A673 (cell line): ENCODE measurements at places on chromosomes 13 and 19. TPM values are rescaled to one million over a fixed set of nuclear protein-coding genes. Genes with fewer than 3 reads are reported as not detected.

- no peaks in the 10 kb centered on the region for H3K27me3 ChIP-seq
- H3K36me3 ChIP-seq: no peaks in the 10 kb centered on the region
- DNase-seq: no peak
- H3K27ac ChIP-seq: no peak overlapping the region
- H3K4me1 ChIP-seq: peaks cover 3% of the 10 kb centered on the region
Observed at GRCh38 chr13:95229855-95230254, 71.4 kb downstream of the ABCC4 start.

DNA sequence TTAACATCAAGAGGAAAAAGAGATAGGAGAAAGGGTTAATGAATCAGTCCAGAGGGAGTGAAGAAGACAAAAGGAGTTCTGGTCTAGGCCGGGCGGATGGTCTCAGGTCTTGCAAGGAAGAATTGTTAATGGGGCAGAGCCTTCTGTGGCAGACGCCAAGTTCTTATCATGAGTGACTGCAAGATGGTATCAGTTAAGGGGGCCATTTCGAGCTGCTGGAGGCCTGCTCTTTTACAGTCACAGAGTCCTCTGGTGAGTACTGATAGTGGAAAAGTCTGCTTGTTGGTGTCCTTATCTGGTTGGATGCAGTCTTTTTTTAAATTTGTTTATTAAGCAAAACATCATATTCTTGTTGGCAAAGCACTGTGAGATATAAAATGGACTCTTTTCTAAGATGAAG is 590.9 kb upstream of the SGCG start:
- H3K4me1 ChIP-seq: no peaks in the 10 kb centered on the region
- H3K27me3 ChIP-seq: no peaks in the 10 kb centered on the region

PET100 gene
- 129 and 130 TPM in 2 replicates for total RNA-seq

DNA sequence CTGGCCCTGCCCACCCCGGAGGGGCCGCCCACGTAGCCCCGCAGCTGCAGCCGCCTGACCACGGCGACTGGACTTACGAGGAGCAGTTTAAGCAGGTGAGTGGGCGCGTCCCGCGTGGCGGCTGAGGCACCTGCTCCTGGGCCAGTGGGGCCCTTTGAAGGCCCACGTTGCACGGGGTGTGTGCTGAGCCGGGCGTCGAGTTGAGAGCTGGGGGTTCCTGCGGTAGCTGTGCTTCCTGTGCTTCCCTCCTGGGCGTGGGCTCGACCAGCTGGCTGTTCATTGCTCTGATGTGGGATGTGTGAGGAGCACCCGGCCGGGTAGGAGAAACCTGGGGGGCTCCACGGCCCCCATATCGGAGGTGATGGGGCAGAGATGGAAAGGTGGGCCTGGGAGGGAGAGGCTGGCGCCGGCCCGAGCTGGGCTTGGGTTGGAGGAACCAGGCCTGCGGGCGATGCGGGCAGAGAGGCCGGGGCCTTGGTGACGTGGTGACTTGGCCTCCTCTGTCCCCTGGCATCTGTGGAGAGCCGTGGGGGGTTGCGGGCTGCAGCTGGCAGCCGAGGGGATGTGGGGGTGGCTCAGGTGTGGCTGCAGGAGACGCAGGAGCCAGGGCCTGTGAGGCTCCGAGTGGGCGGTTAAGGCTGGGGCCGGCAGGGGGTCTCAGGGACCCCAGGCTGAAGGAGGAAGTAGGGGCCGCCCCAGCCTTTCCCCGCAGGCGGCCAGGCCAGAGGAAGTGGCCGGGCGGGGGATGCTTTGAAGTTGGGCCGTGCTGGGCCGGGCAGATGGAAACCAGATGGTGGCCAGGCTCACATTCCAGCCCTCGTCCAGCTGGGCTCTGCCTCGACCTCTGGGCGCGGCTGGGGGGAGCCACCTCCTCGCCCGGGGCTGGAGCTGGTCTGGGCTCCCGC is 7.1 kb downstream of the ARID3A start:
- no peaks in the 10 kb centered on the region for H3K27me3 ChIP-seq
- H3K4me3 ChIP-seq: no peak overlapping the region
- H3K36me3 ChIP-seq: peaks cover 6% of the 10 kb centered on the region
- DNase-seq: no peak
- peaks cover 2% of the 10 kb centered on the region for H3K4me1 ChIP-seq

DNA sequence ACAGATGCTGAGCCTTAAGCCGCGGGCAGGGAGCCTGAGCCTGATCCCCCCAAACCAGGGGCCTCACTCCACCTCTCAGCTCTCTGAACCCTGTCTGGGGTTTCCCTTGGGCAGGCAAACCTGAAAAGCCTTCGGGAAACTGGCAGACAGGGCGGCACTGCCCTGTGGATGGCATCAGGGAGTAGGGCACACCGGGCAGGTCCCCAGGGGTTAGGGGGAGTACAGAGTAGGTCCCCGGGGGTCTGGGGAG is 9.7 kb downstream of the MKNK2 start:
- H3K27me3 ChIP-seq: no peaks in the 10 kb centered on the region
- H3K27ac ChIP-seq: peak overlapping the region; percentile 96
- DNase-seq: no peak
- H3K36me3 ChIP-seq: peaks cover 45% of the 10 kb centered on the region

GIPC3 gene
- 0.34 and 1.2 TPM in 2 replicates for total RNA-seq

DNA sequence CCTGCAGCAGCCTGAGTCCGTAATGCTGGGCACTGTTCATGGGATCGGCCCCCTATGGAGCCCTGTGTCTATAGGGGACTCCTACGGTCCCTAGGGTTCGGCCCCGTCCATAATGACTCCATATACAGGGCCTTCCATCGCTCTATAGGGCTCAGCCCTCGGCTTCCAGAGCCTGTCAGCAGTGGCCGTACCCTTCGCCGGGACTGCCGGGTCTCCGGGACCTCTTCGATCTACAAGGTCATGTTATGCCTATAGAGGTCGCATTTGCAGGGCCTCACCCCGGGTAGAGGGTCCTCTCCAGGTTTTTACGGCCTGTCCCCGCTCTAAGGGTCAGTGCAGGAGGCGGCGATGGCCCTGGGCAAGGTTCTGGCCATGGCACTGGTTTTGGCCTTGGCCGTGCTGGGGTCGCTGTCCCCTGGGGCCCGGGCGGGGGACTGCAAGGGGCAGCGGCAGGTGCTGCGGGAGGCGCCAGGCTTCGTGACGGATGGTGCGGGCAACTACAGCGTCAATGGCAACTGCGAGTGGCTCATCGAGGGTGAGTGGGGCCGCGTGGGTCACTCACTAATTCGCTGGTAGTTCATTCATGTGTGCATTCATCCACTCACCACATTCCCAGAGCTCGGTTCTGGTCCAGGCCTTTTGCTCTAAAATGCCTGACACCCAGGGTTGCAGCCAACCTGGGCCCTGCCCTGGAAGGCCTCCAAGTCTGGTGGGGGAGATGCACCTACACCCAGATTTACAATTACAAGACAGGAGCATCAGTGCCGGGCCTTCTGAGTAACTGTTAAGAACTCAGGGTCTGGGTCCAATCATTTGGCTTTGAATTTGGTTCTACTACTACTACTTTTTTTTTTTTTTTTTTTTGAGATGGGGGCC is 699 bp downstream of the MEGF8 start:
- H3K27ac ChIP-seq: peak overlapping the region; percentile 79
- peaks cover 9% of the 10 kb centered on the region for H3K27me3 ChIP-seq
- no peak for DNase-seq
- H3K4me3 ChIP-seq: peak overlapping the region; percentile 88
- H3K36me3 ChIP-seq: no peaks in the 10 kb centered on the region

TMEM86B gene
- 4.8 and 6.1 TPM in 2 replicates for total RNA-seq

KL gene
- total RNA-seq: 1.1 and 1.5 TPM in 2 replicates

PGLYRP1 gene
- total RNA-seq: not detected in 2 replicates

- no peak for DNase-seq
- no peak overlapping the region for H3K27ac ChIP-seq
- H3K36me3 ChIP-seq: peaks cover 8% of the 10 kb centered on the region
- H3K4me3 ChIP-seq: no peak overlapping the region
- no peaks in the 10 kb centered on the region for H3K27me3 ChIP-seq
- H3K4me1 ChIP-seq: peaks cover 5% of the 10 kb centered on the region
Observed at GRCh38 chr19:55622242-55622969, 2.0 kb downstream of the ZNF784 start.

DNA sequence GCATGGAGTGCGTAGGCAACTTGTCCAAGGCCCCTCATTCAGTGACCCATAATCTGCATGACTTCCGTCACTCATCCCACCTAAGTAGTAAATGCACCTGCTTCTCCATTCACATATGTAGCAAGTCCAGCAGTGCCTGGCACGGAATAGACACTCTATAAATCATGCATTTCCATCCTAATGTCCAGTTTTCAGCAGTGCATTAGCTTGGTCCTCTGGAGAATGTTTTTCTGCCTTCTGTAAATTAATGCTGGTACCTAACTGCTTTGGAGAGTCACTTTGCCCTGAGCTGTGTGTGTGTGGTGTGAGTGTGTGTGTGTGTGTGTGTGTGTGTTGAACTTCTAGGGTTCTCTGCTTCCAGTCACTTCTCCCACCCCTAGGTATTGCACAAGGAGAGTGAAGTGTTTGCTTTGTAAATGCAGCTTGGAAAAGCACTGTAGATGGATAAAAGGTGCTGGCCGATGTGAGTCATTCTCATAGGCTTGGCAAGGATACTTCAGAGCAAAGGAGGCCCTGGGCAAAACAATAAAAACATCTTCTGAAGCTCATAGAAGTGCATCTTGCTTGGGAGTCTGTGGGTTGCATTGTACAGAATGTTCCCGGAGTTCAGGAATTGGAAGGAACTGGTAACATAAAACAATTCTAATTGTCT is 181.8 kb downstream of the KATNAL1 start:
- H3K27me3 ChIP-seq: no peaks in the 10 kb centered on the region
- no peak overlapping the region for H3K4me3 ChIP-seq
- H3K36me3 ChIP-seq: no peaks in the 10 kb centered on the region
- no peaks in the 10 kb centered on the region for H3K4me1 ChIP-seq

CEACAM8 gene
- total RNA-seq: not detected in 2 replicates

GRCh38 chr19:14916848-14917247 is 24.4 kb upstream of the OR7C2 start:
- H3K36me3 ChIP-seq: no peaks in the 10 kb centered on the region
- H3K27me3 ChIP-seq: peaks cover 48% of the 10 kb centered on the region
- H3K27ac ChIP-seq: no peak overlapping the region
- H3K4me3 ChIP-seq: no peak overlapping the region
- no peaks in the 10 kb centered on the region for H3K4me1 ChIP-seq

- no peak for DNase-seq
- H3K27me3 ChIP-seq: no peaks in the 10 kb centered on the region
- no peak overlapping the region for H3K27ac ChIP-seq
- no peaks in the 10 kb centered on the region for H3K36me3 ChIP-seq
- no peak overlapping the region for H3K4me3 ChIP-seq
Observed at GRCh38 chr19:49954092-49954829, 6.7 kb downstream of the SIGLEC11 start.

DNA sequence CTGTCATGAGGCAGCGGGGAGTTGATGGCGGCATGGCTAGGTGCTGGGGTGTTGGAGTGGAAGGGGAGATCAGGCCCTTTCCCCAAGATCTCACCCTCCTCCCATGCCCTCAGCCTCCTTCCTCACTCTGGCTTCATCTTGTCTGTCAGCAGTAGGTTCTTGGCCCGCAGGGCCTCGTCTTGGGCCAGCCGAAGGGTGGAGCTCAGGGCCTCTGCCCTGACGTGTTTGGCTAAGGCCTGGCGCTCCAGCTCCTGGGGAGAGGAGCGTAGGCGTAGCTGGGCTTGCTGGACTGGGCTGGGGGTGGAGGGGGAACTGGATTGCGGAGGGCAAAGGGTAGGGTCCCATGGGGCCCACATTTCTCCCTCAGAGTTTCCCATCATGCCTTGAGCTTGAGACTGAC is 23.2 kb downstream of the TSKS start:
- H3K4me3 ChIP-seq: no peak overlapping the region
- H3K27ac ChIP-seq: no peak overlapping the region
- H3K4me1 ChIP-seq: no peaks in the 10 kb centered on the region
- no peak for DNase-seq
- no peaks in the 10 kb centered on the region for H3K27me3 ChIP-seq

GFY gene
- not detected in 2 replicates for total RNA-seq

DNA sequence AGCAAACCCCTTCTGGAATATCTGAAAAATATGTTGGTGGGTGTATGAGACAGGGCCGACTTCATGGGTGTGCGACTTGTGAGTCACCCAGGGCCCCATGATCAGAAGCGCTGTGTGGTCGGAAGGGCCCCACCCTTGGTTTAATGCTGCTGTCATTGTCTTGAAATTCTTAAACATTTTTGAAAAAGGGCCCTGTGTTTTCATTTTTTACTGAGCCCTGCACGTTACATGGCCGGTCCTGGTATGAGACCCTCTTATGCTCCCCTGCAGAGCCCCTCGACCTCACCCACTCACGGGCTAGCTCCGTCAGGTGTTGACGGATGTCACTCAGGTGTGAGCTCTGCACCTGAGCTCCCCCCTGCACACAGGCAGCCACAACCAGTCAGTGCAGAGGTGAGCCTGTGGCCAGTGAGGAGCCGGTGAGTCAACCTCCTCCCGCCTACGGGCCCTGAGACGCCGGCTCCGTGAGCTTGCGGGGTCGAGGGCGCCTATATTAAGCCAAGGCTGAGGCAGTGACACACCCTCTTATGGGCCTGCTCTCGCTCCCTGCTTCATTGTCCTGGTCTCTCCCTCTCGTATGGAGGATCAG is 27.7 kb downstream of the GADD45B start:
- H3K27ac ChIP-seq: peak overlapping the region; percentile 32
- DNase-seq: no peak
- H3K4me3 ChIP-seq: no peak overlapping the region
- peaks cover 8% of the 10 kb centered on the region for H3K4me1 ChIP-seq

GRCh38 chr13:43686557-43686956 is 100.2 kb downstream of the ENOX1 start:
- H3K36me3 ChIP-seq: no peaks in the 10 kb centered on the region
- no peaks in the 10 kb centered on the region for H3K27me3 ChIP-seq
- H3K27ac ChIP-seq: no peak overlapping the region
- H3K4me3 ChIP-seq: no peak overlapping the region
- no peaks in the 10 kb centered on the region for H3K4me1 ChIP-seq

- peak; percentile 14 for DNase-seq
- H3K4me1 ChIP-seq: no peaks in the 10 kb centered on the region
- no peak overlapping the region for H3K27ac ChIP-seq
- H3K36me3 ChIP-seq: no peaks in the 10 kb centered on the region
Observed at GRCh38 chr13:105240371-105240770, 1295.1 kb downstream of the EFNB2 start.

FSD1 gene
- total RNA-seq: 10.4 and 14.4 TPM in 2 replicates

METTL21C gene
- total RNA-seq: not detected in 2 replicates

DNA sequence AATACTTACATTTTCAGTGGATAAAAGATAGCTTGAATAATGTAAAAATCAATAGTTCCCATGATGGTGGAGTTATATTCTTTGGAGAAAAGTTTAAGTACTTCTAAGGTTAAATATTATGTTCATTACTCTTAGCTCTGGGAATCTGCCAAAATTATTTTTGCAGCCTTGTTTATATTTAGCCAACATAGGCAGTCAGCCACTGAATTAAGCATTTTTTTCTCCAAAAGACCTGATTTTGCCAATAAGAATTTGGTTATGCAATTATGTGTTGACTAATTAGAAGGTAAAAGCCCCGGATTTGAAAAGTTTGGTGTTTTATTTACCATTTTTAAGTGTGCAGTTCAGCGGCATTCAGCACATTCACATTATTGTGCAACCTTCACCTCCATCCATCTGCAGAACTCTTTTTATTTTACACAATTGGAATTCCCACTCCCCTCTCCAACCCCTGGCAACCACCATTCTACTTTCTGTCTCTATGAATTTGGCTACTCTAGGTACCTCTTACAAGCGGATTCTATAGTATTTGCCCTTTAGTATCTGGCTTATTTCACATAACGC is 90.1 kb upstream of the C1QTNF9B start:
- H3K27me3 ChIP-seq: peaks cover 3% of the 10 kb centered on the region
- H3K27ac ChIP-seq: no peak overlapping the region
- DNase-seq: no peak
- H3K36me3 ChIP-seq: no peaks in the 10 kb centered on the region
- H3K4me1 ChIP-seq: peaks cover 4% of the 10 kb centered on the region
